ENCODE measurements at places on chromosomes 2 and 18.

- no peak for DNase-seq
Observed at GRCh38 chr2:241900251-241901017, 30.9 kb downstream of the RTP5 start.

DNA sequence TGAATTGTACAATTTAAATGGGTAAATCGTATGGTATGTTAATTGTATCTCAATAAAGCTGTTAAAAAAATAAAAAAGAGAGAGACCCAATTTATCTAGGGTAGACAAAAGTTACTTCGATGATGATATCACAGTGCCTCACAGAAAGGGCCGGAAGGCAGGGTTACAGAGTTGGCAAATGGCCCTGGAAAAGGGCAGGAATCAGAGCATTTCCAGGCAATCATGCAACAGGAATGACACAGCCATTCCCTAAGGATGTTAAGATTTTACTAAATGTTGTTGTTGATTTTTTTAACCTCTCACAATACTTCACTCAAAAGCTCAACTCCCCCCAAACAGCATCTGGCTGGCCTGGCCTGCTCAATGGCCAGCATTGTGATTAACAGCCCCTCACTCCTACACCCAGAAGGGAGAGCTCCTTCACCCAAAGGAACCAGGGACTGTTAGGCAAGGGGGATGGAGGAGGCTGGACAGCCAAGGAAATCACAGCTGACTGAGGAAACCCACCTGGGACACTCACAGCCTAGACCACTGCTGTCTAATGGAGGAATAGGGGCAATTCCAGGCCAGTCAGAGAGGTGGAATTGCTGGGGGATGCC, 7.7 kb upstream of the SP100 start:
- peak; percentile 88 for DNase-seq

DNA sequence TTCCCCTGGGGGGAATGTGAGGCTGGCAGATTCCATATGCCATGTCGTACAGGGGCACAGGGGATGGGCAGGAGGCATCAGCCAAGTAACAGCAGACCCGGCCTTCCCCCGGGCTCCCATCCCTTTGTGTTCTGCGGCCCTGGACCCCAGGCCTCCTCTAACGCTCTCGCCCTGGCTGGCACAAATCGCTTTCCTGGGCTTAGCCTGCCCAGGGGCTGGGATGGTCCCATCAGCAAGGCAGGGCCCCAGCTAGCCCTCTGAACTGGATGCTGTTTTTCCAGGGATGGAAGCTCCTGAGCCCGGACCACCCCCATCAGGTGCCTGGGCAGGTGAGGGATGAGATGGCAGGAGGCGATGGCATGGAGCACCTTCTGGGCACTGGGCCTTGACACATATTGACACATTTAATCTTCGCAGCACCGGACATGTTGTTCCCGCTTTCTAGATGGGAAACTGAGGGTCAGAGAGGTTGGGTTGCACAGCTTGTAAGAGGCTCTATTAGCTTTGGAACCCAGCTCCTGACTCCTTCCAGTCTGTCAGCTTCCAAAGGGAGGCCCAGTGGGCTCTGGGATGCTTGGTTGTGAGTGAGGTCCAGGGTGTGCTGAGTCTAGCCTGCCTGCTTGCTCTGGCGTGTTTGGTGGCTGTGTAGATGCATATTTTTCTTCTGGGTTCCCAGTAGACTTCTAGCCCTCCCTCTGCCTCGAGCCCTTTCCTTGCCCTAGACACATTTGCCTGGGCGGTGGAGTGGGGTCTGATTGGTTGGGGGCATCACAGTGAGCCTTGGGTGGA, 40.3 kb downstream of the GLI2 start:
- no peak for DNase-seq

- DNase-seq, result no peak
Observed at GRCh38 chr2:37586663-37587317, 84.7 kb downstream of the CDC42EP3 start.

GRCh38 chr2:33216508-33217182, 259.8 kb upstream of the RASGRP3 start:
- no peak for DNase-seq
